ENCODE measurements at places on chromosomes 4 and X.

GRCh38 chrX:16958356-16958755 is 11.9 kb downstream of the REPS2 start:
- no peak for DNase-seq

DNA sequence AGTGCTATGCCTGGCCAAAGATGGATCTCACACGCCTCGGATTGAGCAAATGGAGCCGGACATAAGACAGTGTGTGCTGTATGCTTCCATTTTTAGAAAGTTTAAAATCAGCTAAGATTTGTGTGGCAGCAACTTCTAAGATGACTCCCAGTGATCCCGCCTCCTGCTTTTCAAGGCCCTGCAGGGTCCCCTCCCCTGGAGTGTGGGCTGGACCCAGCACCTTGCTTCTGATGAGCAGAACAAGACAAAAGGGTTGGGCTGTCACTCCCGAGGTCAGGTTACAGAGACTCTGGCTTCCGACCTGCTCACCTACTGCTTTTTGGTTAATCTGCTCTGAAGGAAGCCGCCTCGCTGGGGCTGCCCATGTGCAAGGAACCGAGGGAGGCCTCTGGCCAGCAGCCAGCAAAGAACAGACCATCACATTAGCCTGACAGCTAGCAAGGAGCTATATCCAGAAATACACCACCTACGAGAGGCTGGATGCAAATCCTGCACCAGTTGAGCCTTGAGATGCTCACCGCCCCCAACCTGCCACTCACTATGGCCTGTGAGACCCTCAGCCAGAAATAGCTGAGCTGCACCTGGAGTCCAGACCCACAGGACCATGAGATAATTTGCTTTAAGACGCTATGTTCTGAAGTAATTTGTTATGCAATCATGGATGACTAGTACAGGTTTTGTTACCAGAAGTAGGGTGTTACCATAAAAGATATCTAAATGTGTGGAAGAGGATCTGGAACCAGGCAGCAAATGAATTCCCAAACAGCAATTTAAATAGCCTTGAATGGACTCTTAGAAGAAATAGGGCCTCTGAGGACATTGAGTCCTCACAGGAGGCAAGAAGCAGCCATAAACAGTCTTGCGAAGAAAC is 47.6 kb downstream of the CRMP1 start:
- no peak for DNase-seq

DNA sequence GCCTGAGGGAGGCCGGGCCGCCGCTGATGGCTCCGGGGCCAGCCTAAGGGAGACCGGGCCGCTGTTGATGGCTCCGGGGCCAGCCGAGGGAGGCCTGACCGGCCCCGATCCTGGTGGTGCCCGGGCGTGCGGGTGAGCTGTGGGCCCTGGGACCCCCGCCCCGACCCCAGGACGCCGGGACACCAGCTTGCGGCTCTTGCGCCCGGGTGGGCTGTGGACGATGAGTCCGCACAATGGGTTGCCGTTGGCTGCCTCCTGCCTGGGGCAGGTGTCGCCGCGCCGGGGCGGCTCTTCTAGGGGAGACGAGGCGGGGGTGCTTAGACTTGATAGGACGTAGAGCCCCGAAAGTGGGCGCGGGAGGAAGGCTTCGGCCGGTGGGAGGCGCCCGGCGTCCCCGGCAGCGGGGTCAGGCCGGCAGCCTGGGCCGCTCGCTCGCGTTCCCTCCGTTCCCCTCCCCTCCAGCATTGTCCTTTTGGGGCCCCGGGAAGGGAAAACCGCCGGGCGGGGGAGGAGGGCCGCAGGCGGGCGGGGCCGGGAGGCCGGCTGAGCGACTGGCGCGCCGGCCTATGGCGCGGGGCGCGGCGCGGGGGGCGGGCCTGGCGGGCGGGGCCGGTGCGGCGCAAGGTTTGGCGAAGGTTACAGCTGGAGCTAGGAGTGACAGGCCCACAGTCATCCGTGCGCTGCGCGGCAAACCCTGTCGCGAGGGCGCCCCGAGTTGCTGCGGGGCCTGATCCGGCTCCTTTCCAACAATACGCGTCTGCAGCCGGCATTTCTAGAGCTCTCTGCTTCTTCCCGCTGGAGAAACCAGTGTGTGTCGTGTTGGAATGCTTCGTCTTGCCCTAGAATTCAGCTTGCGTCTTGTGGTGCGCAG is 819 bp downstream of the KIAA0232 start:
- DNase-seq, result peak; percentile 82

DNA sequence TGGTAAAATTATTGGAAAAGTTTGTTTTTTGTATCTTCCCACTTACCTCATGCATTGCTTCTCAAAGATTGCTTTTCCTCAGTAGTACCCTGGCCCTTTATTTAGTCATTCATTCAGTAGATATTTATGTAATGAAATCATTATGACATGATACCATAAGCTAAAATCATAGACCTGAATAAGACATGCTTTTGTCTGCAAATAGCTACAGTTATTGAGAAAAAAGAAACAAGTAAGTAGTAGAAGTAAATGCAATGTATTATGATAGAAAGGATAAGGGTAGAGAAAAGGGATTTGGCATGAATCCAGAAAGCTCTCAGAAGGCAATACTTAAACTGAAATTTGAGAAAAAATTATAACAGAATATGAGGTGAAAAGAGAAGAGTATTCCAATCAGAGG is 352.5 kb downstream of the GPM6A start:
- no peak for DNase-seq

DNA sequence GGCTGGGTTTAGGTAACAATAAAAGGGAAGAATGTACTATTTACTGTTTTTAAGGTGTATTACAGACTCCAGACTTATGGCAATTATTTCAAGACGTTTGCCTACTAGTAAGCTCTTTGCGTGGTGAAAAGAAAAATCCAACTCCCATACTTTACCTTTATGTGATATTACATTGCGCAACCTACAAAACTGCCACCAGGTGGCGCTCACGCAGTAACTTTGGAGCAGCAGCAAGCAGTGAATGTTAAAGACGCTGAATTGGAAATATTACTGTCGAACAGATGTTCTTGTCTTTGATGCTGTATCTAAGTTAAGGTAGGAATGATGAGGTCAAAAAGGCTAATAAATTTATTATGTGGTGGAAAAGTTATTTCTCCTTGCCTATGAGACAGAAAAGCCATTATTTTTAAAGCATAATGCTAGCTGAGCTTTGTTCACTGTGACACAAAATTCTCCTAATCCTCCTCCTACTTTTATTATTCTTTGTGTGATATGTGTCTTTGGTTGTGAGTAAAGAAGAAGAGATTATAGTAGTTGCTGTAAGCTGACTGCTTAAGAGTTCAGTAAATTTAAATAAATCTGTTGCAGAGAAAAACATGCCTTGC is 1099.8 kb upstream of the TENM3 start:
- no peak for DNase-seq

DNA sequence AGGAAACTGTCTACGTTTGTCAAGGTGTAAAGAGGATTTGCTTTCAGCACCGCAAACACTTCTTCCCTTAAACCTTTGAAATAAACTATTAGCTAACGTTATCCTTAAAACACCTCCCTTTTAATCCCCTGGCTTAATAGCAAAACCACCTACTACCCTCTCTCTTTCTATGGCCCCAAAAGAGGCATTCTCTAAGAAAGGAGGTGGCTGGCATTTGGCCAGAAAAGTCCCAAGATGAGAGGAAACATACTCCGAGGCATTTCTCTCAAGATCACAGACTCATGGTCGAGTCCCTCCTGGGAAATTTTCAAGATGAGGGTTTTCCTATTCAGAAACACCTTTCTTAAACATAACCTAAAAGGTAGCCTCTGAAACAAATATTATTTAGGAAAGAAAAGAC is 60.6 kb upstream of the VCX3B start:
- DNase-seq, result no peak

DNA sequence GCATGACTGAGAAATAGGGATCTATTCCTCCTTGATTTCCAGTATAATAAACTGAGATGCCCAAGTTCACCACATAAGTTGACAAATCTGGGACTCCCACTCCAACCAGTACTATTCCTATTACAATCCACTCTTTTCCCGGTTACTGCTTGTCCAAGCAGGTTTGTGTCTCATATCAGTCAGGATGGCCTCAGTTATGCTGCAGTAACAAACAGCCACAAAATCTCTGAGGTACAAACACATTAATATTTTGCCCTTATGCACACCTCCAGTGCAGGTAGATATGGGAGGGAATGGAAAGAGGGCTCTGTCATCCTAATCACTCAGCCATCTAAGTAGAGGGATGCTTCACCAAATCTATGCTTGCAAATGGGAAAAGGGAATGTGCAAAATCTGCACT is 207.8 kb downstream of the RAB28 start:
- DNase-seq, result no peak

DNA sequence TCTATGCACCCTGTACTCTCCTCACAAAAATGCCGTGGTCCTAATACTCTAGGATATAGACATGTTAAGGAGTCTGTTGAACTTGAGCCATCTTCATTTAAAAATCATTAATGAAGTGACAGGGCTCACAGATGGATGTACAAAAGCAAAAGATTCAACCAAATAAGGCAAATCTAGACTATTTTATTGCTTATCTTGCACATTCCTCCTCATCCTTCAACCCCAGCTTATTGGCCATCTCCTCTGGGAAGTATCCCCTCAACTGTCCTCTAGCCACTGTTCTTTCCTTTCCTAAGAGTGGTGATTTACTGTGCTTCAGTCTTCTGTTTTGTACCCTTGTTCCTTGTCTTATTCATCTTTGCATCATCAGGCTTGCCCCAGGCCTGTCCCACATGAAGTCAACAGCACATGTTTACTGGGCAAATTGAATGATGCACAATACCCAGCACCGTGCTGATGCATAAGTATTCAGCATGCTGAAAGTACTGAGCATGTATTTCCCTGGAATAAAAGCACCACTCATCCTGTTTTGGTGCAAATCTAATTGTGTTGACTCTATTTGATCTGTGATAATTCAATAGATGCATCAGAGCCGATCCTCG is 287.3 kb upstream of the CLNK start:
- no peak for DNase-seq
